ENCODE measurements at places on chromosomes 6 and 20.

DNA sequence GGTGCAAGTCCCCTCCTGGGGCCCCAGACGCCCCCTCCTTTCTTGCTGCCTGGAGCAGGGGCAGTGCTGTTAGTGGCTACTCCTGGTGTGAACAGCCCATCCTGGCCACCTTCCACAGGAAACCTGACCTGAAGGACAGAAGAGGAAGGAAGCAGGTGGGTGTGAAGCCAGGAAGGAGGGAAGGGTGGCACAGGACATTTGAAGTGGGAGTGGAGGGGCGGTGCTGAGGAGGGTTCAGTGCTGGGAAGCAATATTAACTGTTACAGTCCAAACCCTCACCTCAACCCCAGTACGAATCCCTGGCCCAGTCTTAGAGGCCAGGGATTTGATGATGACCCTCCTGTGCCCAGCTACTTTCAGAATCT is 766 bp downstream of the PRICKLE4 start:
- no peak for DNase-seq

GRCh38 chr20:13139459-13140150 is 81.5 kb upstream of the ISM1 start:
- no peak for DNase-seq

DNA sequence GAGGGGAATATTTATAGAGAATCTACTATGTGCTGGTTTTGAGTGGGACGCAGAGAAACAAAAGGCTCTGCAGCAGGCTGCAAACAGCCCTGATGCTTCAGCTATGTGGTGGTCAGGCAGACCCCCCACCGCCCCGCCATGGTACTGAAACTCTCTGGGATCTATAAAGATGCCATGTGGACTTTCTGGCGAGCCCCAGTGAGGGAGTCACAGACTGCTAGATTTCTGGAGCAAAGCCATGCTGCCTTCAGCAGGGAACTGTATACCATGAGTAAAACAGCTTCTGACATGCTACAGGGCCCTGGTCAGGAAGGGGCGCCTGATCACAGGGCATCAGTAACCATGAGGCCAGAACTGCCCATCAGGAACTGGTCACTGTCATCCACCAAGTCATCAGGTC is 19.2 kb upstream of the BPIFB1 start:
- DNase-seq, result no peak

- DNase-seq, result no peak
Measured at GRCh38 chr6:78910591-78911171, 43.3 kb downstream of the IRAK1BP1 start.

DNA sequence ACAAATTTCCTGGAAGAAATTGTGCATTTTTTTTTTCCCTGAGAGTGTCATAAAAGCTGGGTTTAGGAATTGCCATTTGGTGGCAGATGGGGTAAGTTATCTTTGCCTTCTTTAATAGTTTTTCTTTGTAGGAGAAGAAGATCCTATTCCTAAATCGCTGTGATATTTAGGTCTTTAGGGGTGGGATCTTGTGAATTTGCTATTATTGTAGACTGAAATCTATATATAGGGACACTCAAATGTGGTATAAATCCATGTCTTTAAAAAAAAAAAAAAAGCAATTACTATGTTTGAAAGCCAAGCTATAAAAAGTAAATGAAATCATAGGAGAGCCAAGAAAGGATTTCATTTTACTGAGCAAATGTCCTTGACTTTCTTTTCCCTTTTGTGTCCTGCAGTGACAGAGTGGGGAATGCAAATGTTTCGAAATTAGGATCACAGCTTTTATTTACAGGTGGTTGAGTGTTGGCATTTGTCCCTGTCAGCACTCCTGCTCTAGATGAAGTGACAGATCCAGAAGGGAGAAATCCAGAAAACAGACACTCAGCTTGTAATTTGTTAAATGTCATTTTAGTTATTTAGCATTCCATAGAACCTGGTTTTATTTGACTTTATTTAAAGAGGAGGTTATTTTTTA is 29.4 kb downstream of the TIAM2 start:
- no peak for DNase-seq

- DNase-seq, result no peak
Measured at GRCh38 chr20:59688999-59689398, 84.7 kb downstream of the PHACTR3 start.

DNA sequence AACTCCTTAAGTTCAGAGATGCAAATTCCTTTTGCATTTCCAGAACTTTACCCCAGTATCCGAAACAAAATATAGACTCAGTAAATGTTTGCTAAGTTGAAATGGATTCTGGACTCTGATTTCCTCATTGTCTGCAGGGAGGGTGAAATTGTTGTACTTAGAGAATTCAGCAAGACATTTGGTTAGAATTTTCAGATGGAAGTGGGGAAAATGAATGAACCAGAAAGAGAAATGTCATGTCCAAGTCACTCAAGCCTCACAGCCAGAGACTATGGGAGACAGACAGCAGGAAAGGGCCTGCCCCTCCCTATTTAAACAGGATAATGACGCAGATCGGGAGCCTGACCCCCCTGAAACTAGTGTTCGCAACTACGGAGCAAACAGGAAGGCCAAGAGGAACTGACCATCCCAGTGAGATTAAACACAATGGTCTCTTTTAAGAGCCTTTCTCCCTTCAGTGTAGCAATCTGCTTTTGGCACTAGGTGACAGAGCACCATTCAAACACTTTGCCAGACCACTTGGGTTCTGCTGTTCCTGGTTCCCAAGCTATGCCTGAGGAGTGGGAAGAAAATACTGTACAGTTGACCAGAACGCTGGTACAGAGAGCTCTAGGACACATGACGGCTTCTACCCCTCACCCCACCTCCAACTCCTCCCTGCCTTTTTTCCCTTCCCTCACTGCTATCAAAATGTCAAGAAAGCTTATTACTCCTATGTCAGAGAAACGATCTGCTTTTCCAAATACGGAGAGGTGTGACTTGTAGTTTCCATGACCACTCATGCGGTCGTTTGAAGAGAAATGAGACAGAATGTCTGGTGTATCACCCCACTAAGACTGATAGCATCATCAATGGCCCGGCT is 13.7 kb downstream of the NEDD9 start:
- no peak for DNase-seq

- no peak for DNase-seq
Measured at GRCh38 chr6:391559-392440, at the start of gene IRF4. Gene IRF4, plus strand, starts transcription at chr6:391752. Its CDS starts 1,401 bp downstream, at chr6:393153.

DNA sequence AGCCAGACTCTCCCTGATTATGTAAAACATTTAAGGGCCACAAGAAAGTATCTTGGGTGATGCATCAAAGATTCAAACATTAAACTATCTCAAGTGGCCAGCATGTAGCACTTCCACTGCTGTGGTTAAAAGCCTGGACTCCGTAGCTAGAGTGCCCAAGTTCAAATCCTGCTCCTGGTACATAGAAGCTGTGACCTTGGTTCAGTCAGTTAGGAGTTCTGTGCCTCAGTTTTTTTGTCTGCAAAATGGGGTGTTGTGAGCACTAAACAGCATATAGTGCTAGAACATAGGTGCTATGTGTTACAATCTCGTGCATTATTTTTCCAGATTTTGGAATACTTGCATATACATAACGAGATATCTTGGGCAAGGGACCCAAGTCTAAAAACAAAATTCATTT is 68.7 kb downstream of the PSMG4 start:
- DNase-seq, result no peak

DNA sequence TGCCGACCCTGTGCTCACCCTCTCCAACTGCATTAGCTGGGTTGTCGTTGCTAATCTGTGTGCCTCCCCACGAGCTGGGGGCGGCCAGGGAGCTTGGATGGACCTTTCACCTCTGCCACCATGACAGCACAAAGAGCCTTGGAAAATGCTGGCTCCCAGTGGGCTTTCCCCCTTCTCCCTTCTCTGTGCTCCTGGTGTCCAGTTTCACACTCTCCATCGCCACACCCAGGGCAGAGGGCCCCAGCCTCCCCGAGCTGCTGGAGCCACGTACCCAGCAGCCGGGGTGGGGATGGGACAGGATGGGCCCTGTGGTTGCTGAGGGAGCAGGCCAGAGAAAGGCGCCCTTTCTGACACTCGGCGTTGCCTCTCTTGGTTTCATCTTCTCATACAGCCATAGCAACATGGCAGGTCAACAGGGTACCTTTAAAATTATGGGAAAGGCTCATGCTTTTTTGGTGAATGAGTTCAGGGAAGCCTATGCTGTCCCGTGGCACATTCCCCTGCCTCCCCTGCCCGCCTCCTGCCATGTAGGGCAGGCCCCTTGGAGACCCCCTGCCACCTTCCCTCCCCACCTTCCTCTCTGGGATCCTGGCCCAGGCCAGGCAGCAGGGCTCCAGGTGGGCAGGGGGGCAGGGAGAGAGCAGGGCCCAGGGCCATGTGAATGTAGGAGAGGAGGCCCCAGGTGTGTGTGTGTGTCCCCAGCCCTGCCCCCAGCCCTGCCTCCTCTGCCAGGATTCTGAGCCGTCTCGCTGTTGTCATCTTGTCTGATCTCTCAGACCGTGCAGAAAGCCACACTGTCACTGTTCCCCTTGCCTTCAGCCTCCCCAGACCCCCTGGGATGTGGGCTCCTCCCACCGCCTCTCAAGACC is 85.2 kb upstream of the CCDC167 start:
- no peak for DNase-seq

DNA sequence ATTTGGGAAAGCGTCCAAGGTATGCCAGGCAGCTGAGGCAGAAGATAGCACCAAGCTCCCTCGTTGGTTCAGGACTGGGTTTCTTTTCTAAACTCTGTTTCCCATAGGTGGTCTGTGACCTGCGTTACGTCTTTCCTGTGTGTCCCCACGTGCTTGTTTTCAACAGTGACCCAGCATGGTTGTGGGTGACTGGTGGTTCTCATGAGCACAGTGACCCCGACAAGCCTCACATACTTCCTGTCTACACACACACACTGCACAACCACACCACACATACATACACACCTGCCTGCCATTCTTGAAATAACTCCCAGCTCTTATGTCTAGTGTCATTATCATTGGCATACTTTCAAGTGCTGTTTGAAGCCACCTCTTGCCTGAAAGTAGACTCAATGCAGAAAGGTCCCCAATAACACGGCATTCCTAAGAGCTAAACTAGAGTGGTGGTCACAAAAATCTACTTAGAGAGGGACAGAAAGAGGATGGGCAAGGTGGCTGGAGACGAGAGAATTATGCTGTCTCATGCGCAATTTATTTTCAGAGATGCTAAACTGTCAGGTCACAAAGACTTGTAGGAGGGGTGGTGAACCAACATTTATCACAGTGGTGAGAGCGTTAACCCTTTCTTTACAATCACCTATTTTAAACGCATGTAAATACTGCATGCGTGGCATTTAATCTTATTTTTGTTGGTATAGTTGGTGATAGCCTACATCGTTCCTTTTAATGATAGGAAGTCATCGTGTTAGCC is 66.7 kb downstream of the GCNT2 start:
- DNase-seq, result no peak

GRCh38 chr6:1619673-1620503 is 10.2 kb downstream of the FOXC1 start:
- DNase-seq, result no peak

GRCh38 chr6:38942442-38942841 is 106.1 kb upstream of the GLP1R start:
- DNase-seq, result no peak

- DNase-seq, result no peak
Measured at GRCh38 chr6:165013701-165014100, 295.7 kb downstream of the C6orf118 start.

- DNase-seq, result no peak
Measured at GRCh38 chr6:167567142-167568033, 242.5 kb downstream of the TTLL2 start.

DNA sequence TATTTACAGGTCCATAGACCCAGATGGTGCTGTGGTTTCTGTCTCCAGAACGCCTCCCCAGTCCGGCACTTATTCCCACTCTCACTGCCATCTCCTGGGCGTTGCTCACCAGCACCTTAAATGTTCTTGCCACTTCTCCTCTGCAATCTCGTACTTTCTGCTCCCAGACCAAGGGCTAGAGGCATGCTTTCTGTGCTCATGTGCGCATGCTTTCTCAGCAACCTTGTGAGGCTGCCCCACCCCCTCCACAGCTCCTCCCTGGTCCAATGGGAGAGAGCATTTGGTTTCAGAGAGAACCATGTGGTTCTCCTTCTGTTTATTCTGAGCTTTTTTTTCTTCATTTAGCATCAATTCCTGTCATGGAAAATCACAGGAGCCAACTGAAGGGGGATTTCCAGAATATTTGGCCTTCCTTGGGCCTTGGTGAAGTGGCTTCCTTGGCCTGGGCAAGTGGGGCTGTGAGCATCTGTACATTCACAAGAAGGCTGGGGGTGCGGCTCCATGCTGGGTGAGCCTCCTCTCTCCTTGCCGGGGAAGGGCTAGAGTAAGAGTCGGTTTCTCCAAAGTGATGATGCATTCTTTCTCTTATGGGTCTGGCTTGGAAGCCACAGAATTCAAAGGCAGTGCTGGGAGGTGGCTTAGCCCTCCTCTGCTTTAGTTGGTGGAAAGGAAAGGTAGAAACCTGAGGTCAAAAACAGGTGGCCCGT is 66.6 kb downstream of the PHACTR3 start:
- DNase-seq, result no peak

DNA sequence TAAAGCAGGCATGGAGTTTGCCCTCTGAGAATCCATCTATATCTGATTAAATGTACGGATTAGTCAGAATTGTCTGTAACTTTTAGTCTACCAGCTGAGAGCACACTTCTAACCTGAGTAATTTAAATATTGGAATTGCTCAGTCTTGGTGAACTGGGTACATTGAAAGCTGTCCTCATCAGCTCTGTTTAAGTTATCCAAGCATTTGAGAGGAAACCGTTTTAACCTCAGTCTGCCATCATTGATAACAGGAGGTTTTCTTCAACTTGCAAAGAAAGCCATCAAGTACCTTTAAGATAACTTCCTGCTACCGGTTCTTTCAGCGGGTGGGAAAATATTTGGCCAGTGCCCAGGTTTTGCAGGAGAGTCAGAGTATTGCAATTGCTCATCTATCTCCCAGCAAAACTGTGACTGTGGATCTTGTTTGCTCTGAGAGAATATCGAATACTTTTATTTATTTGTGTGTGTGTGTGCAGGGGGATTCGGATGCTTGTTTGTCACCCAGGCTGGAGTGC is 31.1 kb upstream of the F13A1 start:
- DNase-seq, result no peak

DNA sequence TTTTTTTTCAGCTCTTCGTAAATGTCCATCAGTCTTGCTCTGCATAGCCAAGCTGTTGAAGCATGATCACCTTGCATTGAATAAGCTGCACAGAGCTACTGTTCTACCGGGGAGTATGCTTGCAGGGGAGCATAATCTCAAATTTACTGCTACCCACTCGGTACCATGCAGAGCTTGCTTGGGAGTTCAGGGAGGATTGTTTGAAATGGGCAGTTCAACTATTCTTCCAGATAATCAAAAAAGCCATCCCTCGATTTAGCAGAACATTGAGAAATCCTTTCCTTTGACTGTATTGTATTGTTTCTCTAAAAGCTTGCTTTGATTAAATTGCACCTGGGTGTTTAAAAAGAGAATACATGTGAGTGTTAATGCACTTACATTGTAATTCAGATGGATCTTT is 332.6 kb downstream of the UTRN start:
- DNase-seq, result no peak

Data from right renal pelvis (tissue), 4 donors.